ENCODE measurements at places on chromosomes 13 and 19. TPM values are rescaled to one million over a fixed set of nuclear protein-coding genes. Genes with fewer than 3 reads are reported as not detected.

The KIR2DL3 gene
- not detected for polyA plus RNA-seq

The C19orf85 gene
- polyA plus RNA-seq, result not detected

The TMEM145 gene
- 5.1 TPM for polyA plus RNA-seq

The CYP2A6 gene
- polyA plus RNA-seq, result not detected

The VAV1 gene
- polyA plus RNA-seq, result not detected

The FARSA gene
- 37.0 TPM for polyA plus RNA-seq

The TTC9B gene
- polyA plus RNA-seq, result not detected

The KIR2DL1 gene
- polyA plus RNA-seq, result not detected

DNA sequence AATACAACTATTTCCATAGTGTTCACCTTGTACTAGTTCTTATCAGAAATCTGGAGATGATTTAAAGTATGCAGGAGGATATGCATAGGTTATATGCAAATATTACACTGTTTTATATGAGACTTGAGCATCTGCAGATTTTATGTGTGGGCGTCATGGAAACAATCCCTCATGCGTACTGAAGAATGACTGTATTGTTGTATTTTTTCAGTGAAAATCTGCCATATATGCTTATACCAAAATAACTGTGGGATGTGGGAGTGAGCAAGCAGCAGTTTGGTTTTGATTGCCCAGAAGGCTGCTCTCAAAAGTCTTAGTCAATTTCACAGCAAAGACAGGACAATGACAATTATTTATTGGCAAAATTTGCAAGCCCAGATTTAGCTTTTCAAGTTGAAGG is 238.8 kb upstream of the PCDH20 start:
- H3K36me3 ChIP-seq, result no peaks in the 10 kb centered on the region
- H3K27me3 ChIP-seq, result no peaks in the 10 kb centered on the region
- DNase-seq, result no peak
- no peaks in the 10 kb centered on the region for H3K4me1 ChIP-seq
- H3K27ac ChIP-seq, result no peak overlapping the region

DNA sequence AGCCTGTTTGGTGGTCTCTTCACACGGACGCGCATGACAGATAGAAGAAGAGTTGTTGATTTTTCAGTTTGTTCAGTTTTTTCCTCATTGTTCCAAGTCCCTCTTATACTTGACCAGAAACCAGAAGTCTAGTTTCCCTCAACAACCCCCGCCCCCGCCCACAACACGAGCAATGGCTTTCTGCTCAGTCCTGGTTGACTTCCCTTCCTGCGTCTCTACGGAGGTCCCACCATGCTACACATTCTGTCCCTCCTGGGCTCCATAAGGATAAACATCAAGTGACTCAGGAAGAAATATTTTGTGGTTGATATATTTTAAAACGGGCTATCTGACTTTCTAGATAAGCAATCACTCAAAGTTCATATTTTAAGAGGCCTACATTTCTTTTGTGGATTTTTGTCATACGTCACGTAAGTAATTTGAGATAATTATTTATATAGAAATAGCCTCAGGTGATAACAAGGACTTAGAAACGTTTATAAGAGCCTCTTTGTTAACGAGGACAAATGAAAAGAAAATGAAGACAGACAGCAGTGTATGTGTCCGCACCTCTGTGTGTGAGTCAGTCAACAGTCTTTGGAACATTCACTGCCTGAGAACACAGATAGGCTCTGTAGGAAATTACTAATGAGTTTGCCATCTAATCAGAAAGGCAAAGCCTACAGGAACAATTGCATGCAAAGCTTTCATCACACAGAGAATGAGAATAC is 214.4 kb downstream of the RAP2A start:
- no peaks in the 10 kb centered on the region for H3K27me3 ChIP-seq
- no peaks in the 10 kb centered on the region for H3K4me1 ChIP-seq
- no peak for DNase-seq

DNA sequence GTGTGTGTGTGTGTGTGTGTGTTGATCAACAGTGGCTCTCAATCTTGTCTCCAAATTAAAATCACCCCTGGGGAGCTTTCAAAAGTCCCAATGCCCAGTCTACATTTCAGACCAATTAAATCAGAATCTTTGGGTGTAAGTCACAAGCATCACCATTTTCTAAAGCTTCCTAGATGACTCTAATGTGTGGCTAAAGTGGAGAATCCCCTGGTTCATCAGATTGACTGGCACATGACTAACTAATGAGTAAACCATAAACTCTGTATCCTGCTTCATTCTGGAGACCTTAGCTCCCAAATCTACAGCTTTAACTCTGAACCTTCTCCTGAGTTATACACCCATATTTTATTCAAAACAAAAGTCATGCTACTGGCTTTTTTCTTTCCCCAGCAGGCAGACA is 131.3 kb downstream of the SUCLA2 start:
- H3K27me3 ChIP-seq, result no peaks in the 10 kb centered on the region
- no peak overlapping the region for H3K27ac ChIP-seq
- no peak for DNase-seq
- H3K4me1 ChIP-seq, result no peaks in the 10 kb centered on the region
- H3K36me3 ChIP-seq, result no peaks in the 10 kb centered on the region
- H3K4me3 ChIP-seq, result no peak overlapping the region

DNA sequence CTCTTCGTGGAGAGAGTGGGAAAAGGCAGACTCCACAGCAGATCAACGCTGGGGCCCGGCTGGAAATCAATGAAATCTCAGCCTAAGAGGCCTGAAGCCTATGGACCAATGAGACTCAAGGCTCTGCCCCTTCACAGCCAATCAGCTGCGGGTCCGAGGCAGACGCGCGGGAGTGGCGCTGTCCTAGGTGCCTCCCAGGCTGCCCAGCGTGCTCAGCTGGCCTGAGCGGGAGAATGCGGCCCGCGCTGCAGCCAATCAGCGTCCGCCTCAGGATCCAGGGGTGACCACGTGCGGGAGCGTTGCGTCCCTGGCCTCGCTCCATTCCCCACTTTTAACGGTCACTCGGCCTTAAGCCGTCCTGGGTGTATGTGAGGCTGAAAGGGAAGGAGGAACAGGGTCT is at the start of gene ZBTB32:
Gene ZBTB32 (plus strand): TSS at position 341 of the 400 bp plus-strand sequence. CDS start 10,069 bp downstream, outside the sequence.
- no peak within 1 kb of the TSS for H3K4me3 ChIP-seq
- H3K27me3 ChIP-seq, result no peaks in the 10 kb centered on the region
- no peak within 1 kb of the TSS for H3K27ac ChIP-seq
- H3K36me3 ChIP-seq, result no peaks in the 10 kb centered on the region
- DNase-seq, result no peak

- no peak overlapping the region for H3K4me3 ChIP-seq
- H3K36me3 ChIP-seq, result no peaks in the 10 kb centered on the region
- no peaks in the 10 kb centered on the region for H3K27me3 ChIP-seq
Measured at GRCh38 chr13:25674371-25674770, 302.6 kb downstream of the ATP8A2 start.

GRCh38 chr19:16825312-16826052 is 3.7 kb upstream of the SIN3B start:
- DNase-seq, result no peak
- no peak overlapping the region for H3K27ac ChIP-seq
- H3K27me3 ChIP-seq, result no peaks in the 10 kb centered on the region
- peaks cover 20% of the 10 kb centered on the region for H3K4me1 ChIP-seq
- H3K4me3 ChIP-seq, result peak overlapping the region; percentile 55

GRCh38 chr13:98454389-98454881 is 122.5 kb downstream of the STK24 start:
- no peak overlapping the region for H3K27ac ChIP-seq
- no peak overlapping the region for H3K4me3 ChIP-seq
- peaks cover 23% of the 10 kb centered on the region for H3K4me1 ChIP-seq
- peaks cover 23% of the 10 kb centered on the region for H3K36me3 ChIP-seq
- H3K27me3 ChIP-seq, result no peaks in the 10 kb centered on the region

GRCh38 chr13:105276571-105276970 is 1258.9 kb downstream of the EFNB2 start:
- no peaks in the 10 kb centered on the region for H3K27me3 ChIP-seq
- DNase-seq, result no peak
- no peak overlapping the region for H3K4me3 ChIP-seq
- no peaks in the 10 kb centered on the region for H3K4me1 ChIP-seq
- no peak overlapping the region for H3K27ac ChIP-seq

GRCh38 chr13:111627596-111627995 is 307.2 kb downstream of the TEX29 start:
- peaks cover 45% of the 10 kb centered on the region for H3K27me3 ChIP-seq
- no peak for DNase-seq
- H3K36me3 ChIP-seq, result no peaks in the 10 kb centered on the region
- no peaks in the 10 kb centered on the region for H3K4me1 ChIP-seq

GRCh38 chr13:111165241-111166010 is 50.3 kb downstream of the ARHGEF7 start:
- H3K27ac ChIP-seq, result no peak overlapping the region
- H3K4me3 ChIP-seq, result no peak overlapping the region
- no peaks in the 10 kb centered on the region for H3K27me3 ChIP-seq
- H3K4me1 ChIP-seq, result peaks cover 7% of the 10 kb centered on the region

- H3K27me3 ChIP-seq, result peaks cover 6% of the 10 kb centered on the region
- H3K4me1 ChIP-seq, result no peaks in the 10 kb centered on the region
Measured at GRCh38 chr19:32767951-32768679, 48.5 kb downstream of the TDRD12 start.

DNA sequence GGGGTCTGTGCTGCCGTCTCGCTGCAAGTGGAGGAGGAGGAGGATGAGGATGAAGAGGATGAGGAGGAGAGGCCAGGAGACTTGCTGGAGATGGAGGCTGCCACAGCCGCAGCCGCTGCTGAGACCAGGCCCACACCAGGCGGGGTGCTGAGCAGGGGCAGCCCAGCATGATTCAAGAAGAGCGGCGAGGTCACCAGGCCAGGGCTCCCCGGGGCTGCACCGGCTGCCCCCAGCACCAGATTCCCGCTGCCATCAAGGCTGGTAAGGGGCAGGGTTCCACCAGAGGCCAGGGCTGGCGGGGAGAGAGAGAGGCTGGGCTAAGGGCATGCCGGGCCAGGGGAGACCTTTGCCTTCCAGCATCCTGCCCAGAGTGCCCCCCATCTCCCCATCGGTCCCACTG is 15.3 kb downstream of the ZNF574 start:
- DNase-seq, result no peak
- H3K27ac ChIP-seq, result no peak overlapping the region
- no peak overlapping the region for H3K4me3 ChIP-seq
- peaks cover 24% of the 10 kb centered on the region for H3K4me1 ChIP-seq

- DNase-seq, result no peak
- no peaks in the 10 kb centered on the region for H3K27me3 ChIP-seq
- H3K36me3 ChIP-seq, result no peaks in the 10 kb centered on the region
- no peak overlapping the region for H3K27ac ChIP-seq
- peaks cover 20% of the 10 kb centered on the region for H3K4me1 ChIP-seq
Measured at GRCh38 chr13:73216381-73216831, 157.6 kb downstream of the KLF5 start.

Measured in HepG2 (cell line).